Pons (tissue), 1 donor: ENCODE measurements at places on chromosomes 4 and X.

DNA sequence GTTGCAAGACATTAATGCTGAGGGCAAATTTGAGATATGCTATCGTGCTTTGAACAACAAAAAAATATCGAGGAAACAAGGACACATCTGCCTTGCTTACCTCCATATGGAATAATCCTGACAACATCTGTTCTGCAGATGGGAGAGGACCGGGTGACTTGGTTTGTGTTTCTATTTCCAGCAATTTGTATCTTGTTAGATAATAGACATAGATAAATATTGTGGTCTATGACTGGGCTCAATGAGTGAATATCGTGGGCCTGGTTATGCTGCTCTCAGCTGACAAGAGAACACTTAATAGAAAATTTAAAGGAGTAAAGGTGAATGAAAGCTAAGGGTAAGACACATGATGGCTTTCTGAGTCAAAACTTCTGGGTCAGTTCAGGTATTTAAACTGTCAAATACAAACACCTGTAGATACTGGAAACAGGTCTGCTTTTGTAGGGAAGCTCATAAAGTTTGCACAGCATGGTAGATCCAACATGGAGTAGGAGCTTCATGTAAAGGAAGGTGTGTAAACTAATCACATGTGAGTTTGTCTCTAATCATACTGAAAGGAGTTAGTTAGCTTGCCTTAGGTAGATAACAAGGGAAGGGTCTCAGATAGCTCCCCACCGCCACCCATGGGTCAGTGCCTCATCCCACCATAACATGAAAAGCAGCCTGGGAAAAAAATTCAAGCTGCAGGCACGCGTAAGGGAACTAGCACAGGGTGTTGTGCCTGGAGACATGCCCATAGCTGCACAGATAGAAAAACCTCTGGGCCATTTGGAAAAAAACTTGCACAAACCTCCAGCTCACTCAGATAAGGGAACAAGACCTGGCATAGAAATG, 904.1 kb upstream of the EPHA5 start:
- DNase-seq: no peak

GRCh38 chr4:6198768-6199421, 1.5 kb downstream of the JAKMIP1 start:
- DNase-seq: no peak

DNA sequence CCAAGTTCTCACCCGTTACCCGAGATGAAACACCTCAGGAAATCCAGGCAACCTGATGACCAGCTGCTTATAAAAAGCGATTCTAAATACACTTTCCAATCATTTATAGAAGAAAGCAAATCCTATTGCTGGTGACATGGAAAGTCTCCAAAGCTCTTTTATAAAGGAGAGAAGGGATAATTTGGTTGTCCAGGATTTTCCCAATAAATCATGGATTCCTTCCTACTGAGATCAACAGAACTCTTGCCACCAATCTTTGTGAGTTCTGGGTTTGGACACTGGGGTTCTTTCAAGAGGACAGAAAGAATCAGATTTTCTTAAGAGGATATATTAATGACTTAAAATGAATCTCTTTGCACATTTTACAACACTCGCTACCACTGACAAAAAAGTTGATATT, 24.7 kb upstream of the SOD3 start:
- DNase-seq: no peak

GRCh38 chrX:27953171-27953570, 28.1 kb downstream of the DCAF8L1 start:
- DNase-seq: no peak

DNA sequence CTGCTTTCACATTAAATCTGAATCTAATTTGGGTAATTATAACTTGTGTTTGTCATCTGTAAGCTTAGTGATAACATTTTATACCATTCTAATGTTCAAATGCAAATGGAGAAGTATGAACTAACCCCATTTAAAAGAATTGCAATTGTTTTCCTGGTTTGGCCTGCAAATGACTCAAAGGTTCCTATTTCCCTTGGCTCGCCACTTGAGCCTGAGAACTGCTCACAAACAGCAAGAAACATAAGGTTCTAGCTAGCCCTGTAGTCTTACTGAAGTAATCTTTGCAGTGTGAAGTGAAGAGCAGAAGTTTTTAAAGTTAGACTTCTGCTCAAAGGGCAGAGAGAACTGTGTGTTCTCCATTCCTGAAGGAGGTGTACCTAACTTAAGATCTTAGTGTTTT, 27.2 kb downstream of the UPRT start:
- no peak for DNase-seq

- DNase-seq: no peak
Observed at GRCh38 chr4:151806511-151806927, 45.7 kb upstream of the GATB start.

- no peak for DNase-seq
Observed at GRCh38 chrX:155259752-155260151, 4.5 kb downstream of the RAB39B start.
